ENCODE measurements at places on chromosomes 4 and X.

- DNase-seq: peak; percentile 51
Measured at GRCh38 chrX:19372170-19372546, 28.4 kb downstream of the PDHA1 start.

DNA sequence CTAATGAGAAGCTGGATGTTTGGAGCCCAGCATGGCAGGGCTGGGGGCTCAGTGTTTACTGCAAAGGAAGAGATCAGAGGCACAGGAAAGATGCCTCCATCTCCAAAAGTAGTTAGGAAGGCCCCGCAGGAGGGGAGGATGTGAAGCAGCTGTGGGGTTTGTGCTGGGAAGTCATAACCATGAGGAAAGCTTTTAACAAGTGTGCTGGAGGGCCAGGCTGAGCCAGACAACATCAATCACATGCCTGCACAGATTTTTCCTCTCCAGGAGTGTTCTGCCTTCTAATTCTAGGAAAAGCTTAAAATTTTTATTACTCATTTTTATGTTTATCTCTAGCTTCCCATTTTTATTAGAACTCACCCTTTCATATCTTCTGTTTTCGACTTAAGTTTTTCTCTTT lies 65.4 kb downstream of the GPR82 start:
- no peak for DNase-seq

DNA sequence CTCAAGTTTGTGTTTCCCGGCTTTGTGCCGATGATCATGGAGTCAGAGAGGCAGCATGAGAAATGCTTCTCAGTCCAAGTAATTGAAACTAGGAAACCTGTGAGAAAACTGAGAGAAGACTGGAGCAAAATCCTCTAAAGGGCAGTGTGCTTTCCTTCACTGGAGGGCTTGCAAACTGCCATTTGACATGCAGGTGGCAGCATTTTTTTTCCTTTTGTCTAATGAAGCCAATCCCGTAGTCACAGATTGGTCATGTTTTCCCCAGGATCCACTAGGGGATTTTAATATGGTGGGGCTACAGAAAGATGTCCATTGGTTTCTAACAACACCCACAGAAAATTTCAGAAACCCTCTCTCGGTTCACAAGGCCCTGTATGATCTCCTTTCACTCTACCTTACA lies 117.4 kb upstream of the NUDT10 start:
- no peak for DNase-seq

GRCh38 chr4:6474705-6475457 lies 2.5 kb upstream of the PPP2R2C start:
- DNase-seq: no peak

DNA sequence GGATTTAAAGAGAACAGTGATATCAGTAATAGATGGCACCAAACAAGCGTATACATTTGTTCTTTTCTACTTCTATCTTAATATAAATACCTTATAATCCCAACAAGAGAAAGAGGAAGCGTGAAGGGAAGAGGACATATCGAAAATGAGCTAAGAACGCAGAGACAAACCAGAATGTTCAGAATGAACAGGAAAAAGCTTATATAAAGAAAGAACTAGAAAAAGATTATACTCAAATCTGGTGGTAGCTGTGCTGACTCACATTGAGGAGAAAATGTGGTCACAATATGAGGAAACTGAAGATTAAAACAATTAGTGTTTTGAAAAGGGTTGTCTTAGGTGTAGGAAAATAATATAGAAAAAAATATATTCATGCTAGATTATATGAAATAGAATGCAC lies 2.0 kb upstream of the GPR34 start:
- no peak for DNase-seq

GRCh38 chrX:11764602-11765067 lies 6.6 kb downstream of the MSL3 start:
- no peak for DNase-seq

DNA sequence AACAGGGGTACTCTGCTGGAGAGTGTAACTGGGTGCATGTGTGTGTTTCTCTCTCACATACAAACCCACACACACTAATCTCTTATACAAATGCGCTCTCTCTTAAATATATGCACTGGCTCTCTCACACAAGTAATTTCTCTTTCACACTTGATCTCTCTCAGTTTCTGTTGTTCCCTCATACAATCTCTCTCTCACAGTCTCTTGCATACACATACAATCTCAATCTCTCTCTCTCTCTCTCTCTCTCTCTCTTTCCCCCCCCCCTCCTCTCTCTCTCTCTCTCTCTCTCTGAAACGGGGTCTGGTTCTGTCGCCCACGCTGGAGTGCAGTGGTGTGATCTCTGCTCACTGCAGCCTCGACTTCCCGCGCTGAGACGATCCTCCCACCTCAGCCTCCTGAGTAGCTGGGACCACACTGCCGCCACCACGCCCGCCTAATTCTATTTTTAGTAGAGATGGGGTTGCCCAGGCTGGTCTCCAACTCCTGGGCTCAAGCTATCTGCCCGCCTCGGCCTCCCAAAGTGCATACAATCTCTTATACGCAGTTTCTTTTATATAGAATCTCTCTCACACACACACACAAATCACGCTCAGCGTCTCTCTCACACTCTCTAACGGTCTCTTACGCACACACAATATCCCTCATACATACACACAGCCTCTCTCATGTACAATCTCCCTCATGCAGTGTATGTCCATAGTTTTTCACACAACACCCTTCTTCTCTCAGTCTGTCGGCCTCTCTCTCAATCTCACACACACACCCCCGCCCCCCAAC lies 518 bp upstream of the FAM241A start:
- peak; percentile 56 for DNase-seq

DNA sequence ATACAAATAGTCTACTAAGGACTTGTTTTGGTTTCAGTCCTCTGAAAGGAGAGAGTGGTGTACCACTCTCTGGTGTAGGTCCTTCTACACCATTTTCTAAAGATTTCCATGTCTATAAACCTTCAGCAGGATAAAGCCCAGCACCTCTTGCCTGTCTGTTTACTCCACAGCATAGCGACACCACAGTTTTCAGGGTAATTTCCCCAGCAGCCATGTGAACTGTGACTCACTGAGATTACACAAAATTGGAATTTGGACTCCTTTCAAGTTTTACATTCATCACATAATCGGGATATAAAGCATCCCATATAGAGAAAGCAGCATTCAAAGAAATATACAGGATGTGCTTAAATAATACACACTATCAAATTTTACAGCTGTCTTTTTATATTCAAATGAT lies 229.6 kb downstream of the PRDM5 start:
- no peak for DNase-seq

- no peak for DNase-seq
Measured at GRCh38 chr4:185721190-185722028, 90.6 kb downstream of the SORBS2 start.

- no peak for DNase-seq
Measured at GRCh38 chr4:78971776-78972175, 32.5 kb upstream of the PAQR3 start.

DNA sequence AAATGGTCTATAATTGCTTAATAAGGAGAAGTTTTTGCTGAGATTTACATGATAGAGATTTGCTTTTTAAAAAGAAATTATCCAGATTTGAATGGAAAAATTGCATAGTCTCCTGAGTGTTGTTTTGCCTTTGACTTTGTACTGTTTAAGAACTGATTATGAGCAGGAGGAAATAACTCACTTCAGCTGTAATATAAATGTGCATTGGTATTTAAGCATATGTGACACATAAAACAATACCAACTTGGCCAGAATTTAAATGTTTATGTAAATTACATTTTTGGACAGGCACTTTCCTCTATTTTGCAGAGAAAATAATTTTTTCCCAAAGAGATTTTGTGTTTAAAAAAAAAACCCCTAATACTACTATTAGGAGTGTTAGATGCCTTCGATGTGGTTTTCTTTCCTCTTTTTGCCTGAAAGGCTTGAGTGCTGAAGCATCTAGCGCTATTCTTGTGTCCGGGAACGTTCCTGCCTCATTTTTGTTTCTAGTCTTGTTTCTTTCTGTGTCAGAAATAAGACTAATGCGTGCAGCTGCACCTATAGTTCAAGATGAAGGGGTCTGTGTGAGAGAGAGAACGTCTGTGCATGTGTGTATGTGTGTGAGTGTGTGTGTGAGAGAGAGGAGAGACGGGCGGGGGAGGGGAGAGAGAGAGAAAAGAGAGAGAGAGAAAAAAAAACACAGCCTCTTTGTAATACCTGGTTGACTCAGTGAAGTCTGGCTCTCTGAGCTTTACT lies 60.8 kb downstream of the TBL1X start:
- no peak for DNase-seq

DNA sequence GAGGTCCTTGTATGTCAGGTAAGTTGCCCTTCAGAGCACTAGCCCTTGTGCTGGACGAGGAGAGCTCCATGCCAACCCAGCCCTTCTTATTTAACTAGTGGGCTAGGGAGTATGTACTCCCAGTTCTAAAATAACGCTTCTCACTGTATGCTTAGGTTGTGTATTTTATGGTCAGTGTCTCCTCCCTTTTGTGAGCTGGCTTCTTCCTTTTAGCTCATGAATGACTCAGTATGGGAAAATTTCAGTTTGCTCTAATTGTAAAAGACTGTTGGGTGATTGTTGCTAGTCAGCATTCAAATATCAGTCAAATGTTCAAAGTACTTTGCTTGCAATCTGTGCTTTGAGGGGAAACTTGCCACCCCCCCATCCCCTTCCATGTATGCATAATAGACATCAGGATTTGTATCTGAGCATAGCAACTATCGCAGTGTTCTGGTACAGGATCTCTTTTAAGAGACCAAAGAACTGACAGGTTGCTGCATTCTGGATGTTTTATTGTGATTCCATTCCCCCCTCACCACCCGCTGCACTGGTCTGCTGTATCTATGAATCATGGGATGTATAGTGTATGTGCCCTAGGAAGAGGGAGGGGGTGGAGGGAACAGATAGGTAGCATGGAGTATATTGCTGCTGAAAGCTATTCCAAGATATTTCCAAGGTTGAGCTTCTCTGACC lies 34.7 kb downstream of the DLG3 start:
- no peak for DNase-seq

DNA sequence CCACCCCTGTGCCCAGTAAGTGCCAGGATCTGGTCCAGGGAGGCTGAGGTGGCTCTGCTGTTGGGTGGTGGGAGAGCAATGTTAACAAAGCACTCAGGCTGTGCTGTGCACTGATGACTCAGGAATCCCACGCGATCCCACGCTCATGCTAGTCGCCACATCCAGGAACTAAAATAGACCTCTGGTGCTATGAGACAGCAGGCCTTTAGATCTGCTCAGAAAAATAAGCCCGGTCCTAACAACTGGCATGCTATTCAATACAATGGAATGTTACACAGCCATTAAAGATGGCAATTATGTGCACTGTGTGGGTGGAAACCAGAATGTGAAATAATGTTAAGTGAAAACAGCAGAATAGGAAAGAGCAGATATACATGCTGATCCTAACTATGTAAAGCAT lies 26.0 kb downstream of the ARL13A start:
- no peak for DNase-seq

DNA sequence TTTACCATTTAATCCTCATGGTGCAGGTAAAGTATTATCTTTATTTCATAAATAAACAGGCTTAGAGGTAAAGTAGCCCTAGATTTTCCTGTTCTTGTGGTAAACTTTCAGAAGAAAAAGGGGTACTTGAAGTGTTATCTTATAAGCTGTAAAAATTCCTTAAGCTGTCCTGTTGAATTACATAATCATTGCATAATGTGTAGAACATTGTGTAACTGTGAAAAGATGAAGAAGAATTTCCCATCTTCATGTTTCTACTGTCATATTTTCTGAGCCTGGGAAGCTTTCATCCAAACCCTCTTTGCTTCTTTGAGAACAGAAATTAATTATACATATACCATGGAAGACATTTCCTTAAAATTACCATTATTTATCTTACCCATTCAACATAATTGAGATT lies 90.5 kb downstream of the ELOVL6 start:
- DNase-seq: no peak

DNA sequence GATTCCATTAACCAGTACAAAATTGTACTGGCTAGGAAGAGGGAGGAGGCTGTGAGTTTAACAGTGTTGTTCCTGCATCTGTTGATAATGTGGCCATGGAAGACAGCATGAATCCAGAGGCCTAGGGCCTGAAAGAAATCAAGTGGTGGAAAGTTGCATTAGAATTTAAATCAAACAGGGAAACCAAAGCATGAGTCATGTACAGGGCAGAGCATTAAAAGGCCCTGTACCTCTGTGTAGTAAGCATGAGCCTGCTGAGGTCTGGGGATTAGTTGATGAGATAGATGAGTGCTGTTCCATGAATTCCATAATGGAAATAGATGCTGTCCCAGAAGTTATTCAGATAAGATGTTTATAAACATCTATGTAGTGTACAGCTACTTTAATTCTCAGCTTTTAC lies 58.3 kb downstream of the MID1IP1 start:
- DNase-seq: no peak

GRCh38 chr4:42104521-42104920 lies 47.9 kb downstream of the BEND4 start:
- DNase-seq: no peak

DNA sequence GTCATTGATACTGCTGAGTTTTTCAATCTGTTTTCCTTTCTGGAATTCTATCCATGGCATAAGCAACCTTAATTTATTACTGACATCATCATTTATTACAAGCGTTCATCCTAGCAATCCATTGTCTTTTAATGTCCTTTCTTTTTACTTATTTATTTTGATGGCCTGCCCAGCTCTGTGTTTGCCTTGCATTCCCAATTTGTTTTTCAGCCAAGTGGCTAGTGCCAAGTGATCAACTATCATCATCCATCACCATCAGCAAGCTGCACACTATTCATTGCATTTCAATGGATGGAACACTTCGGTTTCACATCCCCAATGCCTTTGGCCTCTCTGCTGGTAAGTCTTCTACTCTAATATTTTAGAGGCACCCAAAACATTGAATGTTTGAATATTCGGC lies 831.7 kb upstream of the EPHA5 start:
- no peak for DNase-seq

Measured in CD4-positive, alpha-beta memory T cell (primary cell).